ENCODE measurements at places on chromosomes 7 and 10.

- DNase-seq: no peak
Measured at GRCh38 chr10:103431902-103432301, 20.3 kb downstream of the CALHM2 start.

- no peak for DNase-seq
Measured at GRCh38 chr7:136900005-136900404, 31.6 kb downstream of the CHRM2 start.

DNA sequence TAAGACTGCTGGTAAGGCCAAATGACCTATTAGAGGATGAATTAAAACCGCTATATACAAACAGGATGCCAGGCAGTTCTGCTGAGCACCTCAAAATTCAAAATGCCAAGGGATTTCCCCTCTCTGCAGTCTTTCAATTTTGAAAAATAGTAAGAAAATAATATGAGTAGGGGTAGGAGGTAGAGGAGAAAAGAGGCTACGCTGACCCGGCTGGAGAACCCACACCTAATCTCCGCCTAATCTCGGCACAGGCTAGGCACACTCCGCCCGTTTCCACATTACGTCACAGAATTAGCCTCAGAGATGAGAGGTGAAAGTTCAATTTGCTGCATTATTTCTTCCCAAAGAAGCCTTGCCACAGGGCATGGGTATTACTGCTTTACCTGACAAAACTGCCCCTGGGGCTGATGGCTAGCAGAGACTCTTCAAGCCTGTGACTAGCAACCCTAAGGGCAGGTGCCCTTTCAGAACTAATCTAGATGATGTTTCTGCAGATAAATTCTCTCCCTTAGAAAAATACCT is 21.3 kb upstream of the SPOCK2 start:
- no peak for DNase-seq

DNA sequence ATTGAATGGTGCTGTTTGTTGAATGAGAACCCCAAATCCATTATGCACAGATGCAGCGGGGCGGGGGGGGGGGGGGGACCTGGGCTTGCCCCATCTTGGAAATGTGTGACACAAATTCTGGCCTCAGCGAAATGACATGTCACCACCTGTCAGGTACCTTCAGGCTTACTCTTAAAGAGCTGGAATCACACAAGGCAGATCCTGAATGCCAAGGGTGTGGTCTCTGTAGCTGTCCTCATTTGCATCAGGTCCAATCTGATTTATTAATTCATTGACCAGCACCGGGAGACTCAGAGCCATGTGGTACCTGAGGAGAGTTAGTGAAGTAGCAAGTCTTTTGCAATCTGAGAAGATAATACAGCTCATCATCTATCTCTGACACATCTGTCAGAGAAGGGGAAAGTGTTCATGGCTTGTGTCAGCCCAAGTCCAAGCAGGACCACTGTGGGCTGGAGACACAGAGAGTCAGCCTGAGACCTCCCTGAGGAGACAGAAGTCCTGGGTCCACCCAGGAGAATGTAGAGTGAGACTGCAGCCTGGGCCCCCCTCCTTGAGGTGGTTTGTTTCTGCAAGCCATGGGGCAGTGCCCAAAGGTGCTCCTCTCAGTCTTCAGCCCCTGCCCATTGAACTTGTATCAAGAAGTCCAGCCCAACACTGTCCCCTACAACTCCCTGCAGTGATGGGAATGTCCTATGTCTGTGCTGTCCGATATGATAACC is 46.7 kb downstream of the ADCYAP1R1 start:
- no peak for DNase-seq

- DNase-seq: no peak
Measured at GRCh38 chr10:116476461-116476860, 48.8 kb downstream of the PNLIPRP3 start.

DNA sequence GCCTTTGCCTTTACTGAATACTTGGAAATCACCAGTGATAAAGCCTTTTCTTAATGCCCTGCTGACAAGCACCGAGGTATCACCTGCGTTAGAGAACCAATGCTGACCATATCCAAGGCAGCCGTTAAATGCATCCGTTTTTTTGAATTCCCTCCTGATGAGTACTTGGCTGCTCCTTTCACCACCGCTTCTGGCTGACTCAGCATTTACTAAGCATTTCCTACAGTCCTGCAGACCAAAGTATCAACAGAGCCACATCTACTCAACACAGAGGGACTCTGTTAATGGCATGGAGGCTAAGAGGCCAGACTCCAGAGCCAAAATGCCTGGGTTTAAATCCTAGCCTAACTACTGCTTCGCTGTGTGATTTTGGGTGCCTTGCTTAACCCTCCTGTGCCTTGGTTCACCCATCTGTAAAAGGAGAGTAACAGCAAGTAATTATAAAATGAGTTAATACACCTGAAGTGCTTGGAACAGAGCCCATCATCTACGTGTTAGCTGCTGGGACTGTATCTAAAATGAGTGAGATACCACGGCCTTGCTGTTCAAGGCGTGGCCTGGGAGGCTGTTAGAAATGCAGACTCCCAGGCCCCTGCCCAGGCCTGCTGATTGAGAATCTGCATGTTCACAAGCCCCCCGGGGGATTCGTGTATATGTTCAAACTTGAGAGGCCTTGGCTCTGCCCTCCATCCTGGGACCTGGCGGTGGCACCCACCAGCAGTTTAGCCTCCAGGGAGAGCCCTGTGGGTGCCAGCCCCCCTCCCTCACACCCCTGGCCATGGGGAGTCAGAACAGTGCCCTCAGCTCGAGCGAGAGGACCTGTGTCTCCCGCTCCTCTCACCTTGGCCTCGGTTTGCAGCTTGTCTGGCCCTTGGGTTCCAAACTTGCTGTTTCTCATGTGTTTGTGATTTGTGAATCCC is 30.8 kb upstream of the EFCAB10 start:
- no peak for DNase-seq

DNA sequence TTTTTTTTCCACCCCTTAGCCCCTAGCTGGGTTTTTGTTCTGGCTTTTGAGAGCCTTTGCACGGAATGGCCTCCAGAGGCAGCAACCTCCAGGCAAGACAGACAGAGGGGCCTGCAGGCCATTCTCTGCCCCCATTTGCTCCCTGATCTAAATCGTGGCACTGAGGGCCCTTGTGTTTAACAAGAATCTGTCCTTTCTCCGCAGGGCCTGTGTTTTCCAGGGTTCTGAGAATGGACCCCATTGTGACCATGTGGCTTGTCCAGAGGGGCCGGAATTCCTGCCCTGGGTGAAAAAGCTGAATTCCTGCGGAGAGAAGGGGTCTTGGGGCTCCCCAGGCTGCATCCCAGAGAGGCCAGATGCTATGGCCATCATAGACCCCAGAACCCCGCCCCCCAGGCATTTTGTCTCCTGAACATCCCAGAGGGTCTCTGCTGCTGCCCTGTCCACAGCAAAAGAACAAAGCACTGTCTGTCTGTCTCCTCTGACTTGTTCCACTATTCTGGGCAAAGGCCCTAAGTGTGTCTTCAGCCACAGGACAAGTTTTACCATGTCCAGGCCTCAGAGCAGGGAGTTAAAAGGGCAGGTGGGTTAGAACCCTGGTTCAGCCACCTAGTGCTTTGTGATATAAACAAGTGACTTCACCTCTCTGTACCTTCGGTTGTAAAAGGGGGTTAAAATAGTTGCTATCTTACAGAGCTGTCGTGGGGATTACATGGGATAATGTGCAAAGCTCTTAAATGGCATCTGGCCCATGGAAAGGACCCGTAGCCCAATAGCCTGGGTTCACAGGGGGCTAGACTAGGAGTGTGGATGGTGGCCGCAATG is 155.6 kb downstream of the SH3PXD2A start:
- DNase-seq: no peak

Data from A549 (cell line).